Activated effector memory CD4-positive, alpha-beta T cell treated with anti-CD3 and anti-CD28 coated beads, Interleukin-2, amount 50 U/mL, for 16 hours (primary cell): ENCODE measurements at places on chromosomes 2 and 18.

GRCh38 chr2:15539999-15540398, 21.1 kb downstream of the NBAS start:
- DNase-seq, result no peak

GRCh38 chr2:216665242-216665641, 30.1 kb downstream of the IGFBP5 start:
- DNase-seq, result no peak

- DNase-seq, result no peak
Measured at GRCh38 chr18:23260926-23261590, 125.8 kb downstream of the CABLES1 start.

- DNase-seq, result peak; percentile 80
Measured at GRCh38 chr2:205766779-205767359, 84.6 kb downstream of the NRP2 start.

DNA sequence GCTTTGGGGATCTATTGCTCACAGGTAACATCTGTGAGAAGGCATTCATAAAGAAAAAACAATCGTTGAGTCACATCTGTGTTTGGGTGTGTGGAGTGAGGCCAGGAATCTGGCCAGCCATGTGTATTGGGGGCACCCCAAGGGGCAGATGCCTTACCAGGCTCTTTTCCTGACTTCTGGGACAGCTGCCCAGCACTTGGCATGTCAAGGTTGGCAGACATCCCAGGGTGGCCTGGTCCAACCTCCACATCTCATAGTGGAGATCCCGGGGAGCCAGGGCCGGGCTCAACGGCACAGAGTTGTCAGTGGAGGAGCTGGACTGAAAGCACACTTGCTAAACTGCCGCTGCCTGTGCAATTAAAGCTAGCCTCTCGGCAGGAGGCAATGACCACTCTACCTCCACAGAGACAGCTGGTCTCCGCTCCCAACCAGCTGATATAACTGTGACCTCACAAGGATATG, 75.3 kb upstream of the MGAT4A start:
- DNase-seq, result no peak

- no peak for DNase-seq
Measured at GRCh38 chr18:74898965-74899364, 301.3 kb downstream of the ZNF407 start.

GRCh38 chr2:235658351-235659174, 164.7 kb downstream of the AGAP1 start:
- DNase-seq, result no peak

DNA sequence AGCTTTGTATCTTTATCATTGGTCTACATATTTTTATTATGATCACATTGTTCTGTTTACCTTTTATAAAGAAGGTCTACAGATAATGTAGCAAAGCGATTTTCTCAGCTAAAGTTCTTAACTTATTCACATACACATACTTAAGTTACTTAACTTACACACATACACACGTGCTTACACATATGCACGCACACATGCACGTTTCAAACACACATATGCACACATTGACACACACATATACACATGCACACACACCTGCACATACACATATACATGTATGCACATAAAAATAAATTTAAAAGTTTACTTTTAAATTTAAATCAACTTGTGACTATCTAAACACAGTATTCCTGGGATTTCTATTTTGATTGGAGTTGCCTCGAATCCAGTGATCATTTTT, 1204.5 kb upstream of the SLC39A10 start:
- DNase-seq, result no peak

GRCh38 chr18:9854801-9855676, 30.7 kb upstream of the TXNDC2 start:
- no peak for DNase-seq
